Psoas muscle (tissue), 8 donors: ENCODE measurements at places on chromosomes 1 and 21. TPM values are rescaled to one million over a fixed set of nuclear protein-coding genes. Genes with fewer than 3 reads are reported as not detected.

Gene EXO1
- total RNA-seq = 0.32 TPM

Gene IGFN1
- total RNA-seq = 442 TPM

Gene IL19
- total RNA-seq = not detected

Gene BEND5
- total RNA-seq = 3.5 TPM

Gene PYHIN1
- not detected for total RNA-seq

Gene ESPN
- total RNA-seq = not detected

Gene DRAXIN
- total RNA-seq = not detected

Gene LCE6A
- not detected for total RNA-seq

Gene OR4F16
- not detected for total RNA-seq

Gene HYI
- 14.2 TPM for total RNA-seq

Gene VHLL
- total RNA-seq = not detected

Gene MROH7
- total RNA-seq = 1.9 TPM

Gene TGFB2
- 23.9 TPM for total RNA-seq

Gene GJA8
- not detected for total RNA-seq

Gene LCE3D
- not detected for total RNA-seq

Gene BARHL2
- total RNA-seq = not detected

Gene ENAH
- total RNA-seq = 119 TPM

Gene NHLH1
- total RNA-seq = not detected

Gene WNT4
- total RNA-seq = 0.10 TPM

Gene PLCH2
- 0.60 TPM for total RNA-seq

Gene CLDN14
- total RNA-seq = not detected

Gene AMIGO1
- total RNA-seq = 16.6 TPM

Gene PTPRU
- 51.4 TPM for total RNA-seq

Gene DUSP12
- total RNA-seq = 5.1 TPM

Gene ZSWIM5
- total RNA-seq = 0.50 TPM

Gene SYT14
- not detected for total RNA-seq

Gene KLF17
- total RNA-seq = not detected

Gene LYPD8
- total RNA-seq = not detected

Gene SHISA4
- total RNA-seq = 105 TPM

Gene LAMC1
- 87.0 TPM for total RNA-seq

Gene VSIG8
- not detected for total RNA-seq

Gene NUP210L
- total RNA-seq = 0.32 TPM

Gene TFAP2E
- total RNA-seq = not detected

Gene AMY1B
- not detected for total RNA-seq

Gene NLRP3
- total RNA-seq = 0.62 TPM

Gene ADGRL4
- total RNA-seq = 8.9 TPM

Gene TMEM52
- 107 TPM for total RNA-seq

Gene CHAF1B
- total RNA-seq = 2.6 TPM

Gene TRABD2B
- total RNA-seq = 0.53 TPM

Gene YTHDF2
- total RNA-seq = 55.1 TPM

Gene SLC37A1
- total RNA-seq = 8.0 TPM

Gene KCTD3
- 12.8 TPM for total RNA-seq

Gene IVL
- not detected for total RNA-seq

Gene FAAH
- 7.3 TPM for total RNA-seq

Gene LINGO4
- 18.2 TPM for total RNA-seq

Gene UHMK1
- total RNA-seq = 45.7 TPM

Gene NIBAN1
- total RNA-seq = 50.6 TPM

Gene ADIPOR1
- total RNA-seq = 76.6 TPM

Gene GIPC2
- 1.3 TPM for total RNA-seq
